ENCODE measurements at places on chromosomes 4 and X.

DNA sequence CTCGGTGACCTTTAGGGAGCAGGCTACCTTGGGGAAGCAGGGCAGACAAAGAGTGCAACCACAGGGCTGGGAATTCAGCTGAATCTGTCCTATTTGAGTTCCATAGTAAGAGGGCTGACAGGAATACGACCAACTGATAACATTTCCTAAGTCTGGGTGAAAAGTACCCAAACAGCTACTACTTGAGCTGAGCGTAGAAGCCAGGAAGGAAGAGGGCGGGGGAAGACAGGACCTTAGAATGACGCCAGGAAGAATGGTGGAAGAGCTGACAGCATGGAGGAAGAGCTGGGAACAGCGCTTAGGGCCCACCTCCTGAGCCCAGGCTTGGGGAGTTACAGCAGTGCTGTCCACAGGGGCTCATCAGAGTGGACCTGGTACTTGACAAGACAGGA, 14.4 kb downstream of the MECP2 start:
- no peak for DNase-seq

GRCh38 chrX:31429915-31430314, 358.1 kb upstream of the FTHL17 start:
- DNase-seq = no peak

DNA sequence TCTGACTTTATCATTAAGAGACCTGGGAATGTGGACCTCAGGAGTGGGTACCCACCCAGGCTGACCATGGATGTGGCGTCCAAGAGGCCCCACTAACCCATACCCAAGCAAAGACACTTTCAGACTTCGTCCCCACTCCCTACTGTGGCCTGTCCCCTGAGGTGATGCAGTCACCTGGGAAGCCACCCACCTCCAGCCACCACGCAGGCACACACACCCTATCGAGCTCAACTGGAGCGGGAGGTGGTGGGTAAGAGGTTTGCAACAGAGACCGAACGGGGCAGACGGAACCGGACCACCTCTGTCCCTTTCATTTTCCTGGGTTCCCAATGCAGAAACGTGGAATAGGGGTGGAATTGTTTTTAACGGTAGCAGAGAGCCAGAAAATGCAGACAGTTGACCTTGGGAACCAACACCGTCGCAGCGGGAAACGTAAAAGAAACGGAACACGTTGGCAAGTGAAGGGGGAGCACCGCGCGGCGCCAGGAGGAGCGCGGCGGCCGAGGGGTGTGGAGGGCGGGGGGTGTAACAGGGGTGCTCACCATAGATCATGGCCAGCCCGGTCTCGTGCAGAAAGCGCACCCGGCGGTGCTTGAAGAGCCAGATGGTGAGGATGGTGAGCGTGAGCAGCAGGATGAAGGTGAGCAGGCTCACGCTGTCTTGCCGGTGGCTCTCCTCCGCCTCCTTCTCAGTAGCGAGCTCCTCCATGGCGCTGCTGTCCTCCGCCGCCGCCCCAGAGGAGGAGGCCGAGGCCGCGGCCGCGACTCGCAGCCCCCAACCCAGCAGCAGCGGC, 559 bp downstream of the SLC9A7 start:
- no peak for DNase-seq

- DNase-seq = peak; percentile 1
These were observed 611.3 kb upstream of the CPXCR1 start for GRCh38 chrX:88135735-88136134.

DNA sequence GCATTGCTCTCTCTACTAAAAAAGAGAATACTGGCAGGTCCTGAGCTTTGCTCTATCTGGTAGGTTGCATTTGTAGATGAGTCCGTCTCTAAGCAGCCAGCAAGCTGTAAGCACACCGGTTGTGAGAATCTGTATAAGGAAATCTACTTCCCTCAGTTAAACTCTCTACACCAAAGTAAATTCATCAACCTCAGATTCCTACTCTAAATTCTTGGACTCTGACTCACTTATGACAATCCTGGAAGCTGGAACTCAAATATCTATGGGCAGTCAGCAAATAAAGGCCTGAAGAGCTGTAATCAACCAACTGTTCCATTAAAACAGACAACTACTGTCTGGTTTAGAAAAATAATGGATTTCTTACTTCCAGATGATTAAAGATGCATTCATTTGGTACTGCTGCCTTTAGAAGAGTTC, 37.9 kb downstream of the FAT1 start:
- DNase-seq = no peak
